ENCODE measurements at places on chromosomes 6 and 20. TPM values are rescaled to one million over a fixed set of nuclear protein-coding genes. Genes with fewer than 3 reads are reported as not detected.

DNA sequence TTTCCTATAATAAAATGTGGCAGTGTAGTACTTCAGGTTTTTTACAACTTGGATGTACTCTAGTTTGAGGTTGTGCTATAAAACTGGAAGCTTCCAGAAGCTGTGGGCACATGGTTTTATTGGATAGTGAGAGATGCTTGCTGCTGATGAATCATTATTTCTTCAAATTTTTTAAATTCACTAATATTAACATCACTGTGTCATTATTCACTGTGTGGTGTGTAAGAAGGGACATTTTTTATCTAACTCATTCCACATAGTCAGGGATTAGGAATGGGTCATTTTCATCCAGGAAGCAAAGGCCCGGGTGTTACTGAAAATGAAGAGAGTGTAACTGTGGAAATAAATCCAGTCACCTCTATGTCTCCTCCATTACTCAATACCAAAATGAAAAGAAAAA lies 421.0 kb downstream of the TENT5A start:
- no peak for DNase-seq

- no peak for DNase-seq
Measured at GRCh38 chr6:10399451-10399850, 15.4 kb downstream of the TFAP2A start.

Gene AVP
- not detected for polyA plus RNA-seq

GRCh38 chr20:59318201-59318790 lies 17.9 kb downstream of the EDN3 start:
- no peak for DNase-seq

GRCh38 chr6:113301651-113302050 lies 555.5 kb upstream of the MARCKS start:
- DNase-seq, result no peak

DNA sequence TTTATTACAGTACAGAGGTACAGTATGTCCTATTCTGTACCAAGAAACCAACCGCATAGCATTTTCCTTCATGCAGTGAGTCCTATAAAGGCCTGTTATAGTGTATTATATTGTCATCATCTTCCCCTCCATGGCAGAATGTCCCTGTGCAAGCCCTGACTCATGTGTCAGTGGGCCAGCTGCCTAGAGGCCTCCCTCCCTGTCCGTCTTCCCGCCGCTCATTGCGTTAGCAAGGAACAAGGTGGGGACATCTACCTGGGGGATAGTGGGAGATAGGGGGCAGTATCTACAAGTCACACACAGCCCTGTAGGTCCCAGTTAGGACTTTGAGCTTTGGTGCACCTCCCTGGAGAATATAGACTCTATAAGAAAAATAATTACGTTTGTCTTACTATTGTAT lies 27.1 kb downstream of the ARFGEF2 start:
- DNase-seq, result no peak

GRCh38 chr6:135191508-135192255 lies 10.6 kb downstream of the MYB start:
- DNase-seq, result no peak

GRCh38 chr6:3368685-3369084 lies 88.2 kb downstream of the SLC22A23 start:
- no peak for DNase-seq

GRCh38 chr6:36444470-36444869 lies 1.7 kb downstream of the KCTD20 start:
- peak; percentile 75 for DNase-seq

DNA sequence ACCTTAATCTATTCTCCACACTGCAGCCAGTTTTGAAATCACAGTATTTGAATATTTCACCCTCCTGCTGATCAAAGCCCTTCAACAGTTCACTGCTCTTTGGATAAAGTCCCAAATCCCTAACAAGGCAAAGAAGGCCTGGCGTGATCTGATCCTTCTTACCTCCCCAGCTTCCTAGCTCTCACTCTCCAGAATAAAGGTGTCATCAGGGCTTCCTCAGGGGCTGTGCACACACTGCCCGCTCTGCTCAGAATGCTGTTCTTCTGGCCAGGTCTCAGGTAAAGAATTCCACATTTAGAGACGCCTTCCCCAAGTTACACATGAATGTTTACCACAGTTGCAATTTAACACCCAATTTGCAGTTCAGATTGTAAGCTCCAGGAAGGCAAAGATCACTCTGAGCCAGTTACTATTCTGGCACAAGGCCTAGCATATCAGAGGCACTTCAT lies 58.9 kb upstream of the MCM9 start:
- no peak for DNase-seq

DNA sequence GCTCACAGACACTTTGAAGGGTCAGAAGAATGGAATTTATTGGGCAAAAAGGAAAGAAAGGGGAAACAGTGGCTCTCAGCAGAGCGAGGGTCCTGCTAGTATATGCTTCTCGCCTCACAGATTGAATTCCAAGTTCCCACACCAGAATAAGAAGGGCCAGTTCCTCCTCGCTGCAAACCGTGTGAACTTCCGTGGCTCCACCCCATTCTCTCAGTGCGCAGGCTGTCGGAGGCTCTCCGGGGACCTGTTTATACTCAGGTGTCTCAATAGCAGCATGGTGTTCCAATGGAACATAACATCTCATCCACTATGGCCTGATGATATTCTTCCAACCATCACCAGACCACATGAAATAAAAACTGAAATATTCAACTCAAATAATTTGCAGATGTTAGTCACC lies 4.6 kb downstream of the SAMD3 start:
- no peak for DNase-seq

Gene CLVS2
- not detected for polyA plus RNA-seq

DNA sequence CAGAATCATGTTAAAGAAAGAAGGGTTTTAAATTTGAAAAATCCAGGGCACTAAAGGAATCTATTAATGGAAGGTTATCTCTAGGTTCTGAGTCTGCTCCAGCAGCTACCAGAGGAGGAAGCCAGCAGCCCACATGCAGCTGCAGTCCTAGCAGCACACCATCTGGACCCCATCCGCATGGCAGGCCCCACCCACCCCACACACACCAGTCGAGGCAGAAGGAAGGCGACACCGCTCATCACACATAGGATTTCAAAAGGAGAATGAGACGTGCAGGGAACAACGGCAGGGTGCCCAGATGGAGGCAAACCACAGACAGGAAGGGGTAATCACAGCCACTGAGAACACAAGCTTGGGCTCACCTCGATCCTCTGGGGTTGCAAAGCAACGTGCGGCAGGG lies 78.9 kb downstream of the GINS1 start:
- DNase-seq, result peak; percentile 15

GRCh38 chr20:35643045-35643444 lies 21.7 kb downstream of the CPNE1 start:
- no peak for DNase-seq

- no peak for DNase-seq
Measured at GRCh38 chr6:5656226-5656625, 350.5 kb downstream of the NRN1 start.

DNA sequence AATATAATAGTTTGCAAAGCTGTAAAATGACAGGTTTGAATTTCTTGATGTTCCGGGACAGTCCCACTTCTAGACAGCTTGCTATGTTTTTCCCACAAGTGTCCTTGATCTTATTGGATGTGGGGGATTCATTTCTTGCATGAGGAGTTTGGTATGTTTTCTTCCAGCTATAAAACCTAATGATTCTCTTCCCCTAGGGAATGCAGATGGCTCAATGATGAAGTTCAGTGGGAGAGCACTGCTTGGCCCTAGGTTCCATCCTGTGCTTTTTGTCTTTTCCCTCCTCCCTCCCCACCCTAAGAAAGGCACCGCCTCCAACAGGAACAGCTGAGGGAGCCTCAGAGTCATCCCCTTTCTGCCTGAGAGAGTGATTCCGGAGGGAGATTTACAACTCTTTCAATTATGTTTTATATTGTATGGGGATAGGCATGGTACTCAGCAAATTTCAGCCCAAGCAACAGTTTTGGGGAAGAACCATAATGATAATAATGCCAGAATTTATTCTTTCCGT lies 149.2 kb downstream of the PHACTR1 start:
- DNase-seq, result no peak

DNA sequence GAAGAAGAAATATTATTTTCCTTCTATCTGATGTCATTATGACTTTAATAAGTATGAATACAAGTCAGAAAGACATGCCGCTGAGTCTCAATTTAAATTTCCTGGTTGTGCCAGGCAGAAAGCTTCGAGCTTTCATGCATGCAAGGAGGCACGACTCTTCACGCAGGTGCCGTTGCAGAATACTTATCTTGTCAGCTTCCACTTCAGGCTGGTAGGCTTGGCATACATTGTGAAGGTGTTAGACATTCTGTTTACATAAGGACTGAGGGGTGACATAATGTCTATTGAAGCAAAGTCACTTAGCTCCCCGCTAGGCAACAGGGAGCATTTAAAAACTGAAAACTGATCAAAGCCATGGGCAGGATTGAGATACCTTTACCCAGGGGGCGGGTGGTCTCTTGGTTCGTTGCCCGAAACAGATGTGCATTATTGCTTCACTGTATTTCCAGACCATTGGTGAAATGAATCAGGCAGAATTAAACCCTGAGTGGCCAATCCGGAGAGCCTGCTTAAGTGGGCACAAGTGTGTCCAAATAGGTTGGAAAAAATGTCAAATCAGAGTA lies 16.4 kb downstream of the BMP6 start:
- DNase-seq, result no peak

DNA sequence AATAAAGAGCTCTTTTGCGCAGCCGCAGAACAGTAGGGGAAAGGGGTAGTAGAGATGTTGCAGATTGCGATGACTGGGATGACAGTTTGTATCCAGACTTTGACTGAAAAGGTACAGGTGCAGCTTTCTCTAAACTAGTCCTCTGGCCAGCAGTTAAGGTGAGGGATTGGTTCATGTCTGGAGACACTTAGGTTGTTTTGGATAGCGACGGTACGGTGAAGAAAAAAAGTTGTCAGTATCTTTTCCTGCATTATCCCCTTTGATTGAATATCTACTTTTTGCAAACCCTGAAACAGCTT lies 537 bp downstream of the PRR3 start:
- DNase-seq, result no peak

DNA sequence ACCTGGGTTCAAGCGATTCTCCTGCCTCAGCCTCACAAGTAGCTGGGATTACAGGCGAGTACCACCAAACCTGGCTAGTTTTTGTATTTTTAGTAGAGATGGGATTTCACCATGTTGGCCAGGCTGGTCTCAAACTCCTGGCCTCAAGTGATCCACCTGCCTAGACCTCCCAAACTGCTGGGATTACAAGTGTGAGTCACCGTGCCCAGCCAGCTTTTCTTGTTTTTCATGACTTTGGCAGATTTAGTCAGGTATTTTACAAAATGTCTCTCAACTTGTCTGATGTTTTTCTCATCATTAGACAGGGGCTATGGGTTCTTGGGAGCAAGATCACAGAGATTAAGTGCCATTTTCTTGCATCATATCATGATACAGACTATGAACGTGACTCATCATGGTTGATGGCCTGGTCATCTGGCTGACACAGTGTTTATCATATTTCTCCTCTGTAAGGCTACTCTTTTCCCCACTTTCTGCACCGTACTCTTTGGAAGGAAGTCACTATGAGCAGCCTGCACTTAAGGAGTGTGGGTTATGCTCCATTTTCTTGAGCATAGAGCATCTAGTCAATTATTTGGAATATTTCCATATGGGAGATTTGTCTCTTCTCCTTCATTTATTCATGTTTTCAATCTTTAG lies 67.8 kb downstream of the RNF182 start:
- DNase-seq, result no peak

Gene STMN3
- polyA plus RNA-seq, result 8.4 TPM

Gene WFDC11
- not detected for polyA plus RNA-seq

GRCh38 chr6:166309977-166310376 lies 1.8 kb upstream of the PRR18 start:
- no peak for DNase-seq

Gene RHAG
- not detected for polyA plus RNA-seq

DNA sequence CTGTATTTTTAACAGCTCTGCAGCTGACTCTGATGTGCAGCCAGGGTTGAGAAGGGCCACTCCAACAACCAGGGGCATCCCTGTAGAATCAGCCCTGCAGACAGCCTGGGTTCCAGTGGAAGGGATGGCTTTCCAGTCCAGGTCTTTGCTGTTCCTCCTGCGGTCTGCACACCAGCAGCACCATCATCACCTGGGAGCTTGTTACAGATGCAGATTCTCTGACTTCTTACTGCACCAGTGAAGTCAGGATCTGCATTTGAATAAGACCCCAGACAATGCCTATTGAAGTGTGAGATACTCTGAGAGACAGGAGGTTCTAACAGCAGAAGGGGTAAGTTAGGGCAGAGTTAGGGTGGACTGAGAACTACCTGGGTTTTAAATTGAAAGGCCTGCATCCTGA lies 151.3 kb downstream of the F13A1 start:
- no peak for DNase-seq

Gene HLA-DOA
- not detected for polyA plus RNA-seq

Gene SLC4A11
- 5.7 TPM for polyA plus RNA-seq
